ENCODE measurements at places on chromosomes 3 and 15.

DNA sequence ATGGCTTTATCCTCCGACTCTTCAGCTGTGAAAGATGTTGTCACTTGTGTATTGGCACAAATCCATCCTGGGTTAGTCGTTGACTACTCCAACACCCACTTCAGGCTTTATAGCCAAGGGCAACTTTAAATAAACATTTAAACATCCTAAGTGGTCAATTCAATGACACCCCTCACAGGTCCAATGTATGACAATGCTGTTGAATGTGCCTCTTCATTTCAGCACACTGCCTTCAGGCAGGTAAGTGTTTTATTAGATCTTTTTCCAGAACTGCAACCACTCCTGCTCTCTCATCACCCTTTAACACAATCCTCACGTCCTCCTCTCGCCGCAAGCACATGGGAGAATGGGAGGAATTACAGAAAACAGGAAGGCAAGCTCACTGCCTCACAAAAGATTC is 30.3 kb downstream of the IL12A start:
- no peak for DNase-seq

DNA sequence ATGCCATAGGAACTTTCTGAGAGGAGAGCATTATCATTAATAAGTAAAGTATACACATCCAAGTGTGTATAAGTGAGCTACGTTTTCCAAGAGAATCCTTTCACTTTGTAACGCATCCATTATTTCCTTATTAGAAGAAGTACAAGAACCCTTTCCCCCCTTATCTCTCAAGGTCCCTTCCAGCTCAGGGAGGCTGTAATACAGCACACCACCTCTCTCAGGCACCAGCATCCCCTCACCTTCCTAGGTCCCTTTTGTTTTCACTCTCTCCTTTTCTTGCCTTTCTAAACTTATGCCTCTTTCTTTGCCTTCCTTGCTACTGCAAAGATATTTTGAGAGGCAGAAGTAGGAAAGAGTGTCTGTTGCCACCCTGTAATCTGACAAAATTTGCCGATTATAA is 446.0 kb downstream of the GRM7 start:
- no peak for DNase-seq

GRCh38 chr15:58724466-58724865 is 25.0 kb downstream of the ADAM10 start:
- DNase-seq = no peak

DNA sequence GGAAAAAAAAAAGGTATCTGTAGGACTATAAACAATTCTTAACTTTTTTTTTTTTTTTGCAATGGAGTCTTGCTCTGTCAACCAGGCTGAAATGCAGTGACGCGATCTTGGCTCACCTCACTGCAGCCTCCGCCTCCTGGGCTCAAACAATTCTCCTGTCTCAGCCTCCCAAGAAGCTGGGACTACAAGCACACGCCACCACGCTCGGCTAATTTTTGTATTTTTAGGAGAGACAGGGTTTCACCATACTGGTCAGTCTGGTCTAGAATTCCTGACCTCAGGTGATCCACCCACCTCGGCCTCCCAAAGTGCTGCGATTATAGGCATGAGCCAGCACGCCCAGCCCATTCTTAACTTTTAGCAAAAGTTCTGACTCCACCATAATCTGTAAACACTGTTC is 50.5 kb downstream of the TRPM7 start:
- no peak for DNase-seq

GRCh38 chr3:129031476-129032215 is 28.9 kb upstream of the GP9 start:
- no peak for DNase-seq

- no peak for DNase-seq
These were observed 33.5 kb downstream of the CHAC1 start for GRCh38 chr15:40986820-40987219.

DNA sequence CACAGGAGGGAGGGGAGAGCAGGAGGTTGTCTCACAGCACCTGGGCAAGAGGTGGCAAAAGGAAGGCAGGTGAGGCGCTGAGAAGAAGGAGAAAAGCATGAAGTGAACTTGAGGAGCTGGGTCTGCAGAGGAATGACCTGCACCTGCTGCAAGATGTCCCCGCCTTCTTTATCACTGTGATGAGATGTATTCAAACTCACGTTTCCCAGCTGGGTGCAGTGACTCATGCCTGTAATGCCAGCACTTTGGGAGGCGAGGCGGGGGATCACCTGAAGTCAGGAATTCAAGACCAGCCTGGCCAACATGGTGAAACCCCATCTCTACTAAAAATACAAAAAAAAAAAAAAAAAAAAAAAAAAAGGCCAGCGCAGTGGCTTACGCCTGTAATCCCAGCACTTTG is 22.2 kb upstream of the ZNF710 start:
- DNase-seq = no peak

DNA sequence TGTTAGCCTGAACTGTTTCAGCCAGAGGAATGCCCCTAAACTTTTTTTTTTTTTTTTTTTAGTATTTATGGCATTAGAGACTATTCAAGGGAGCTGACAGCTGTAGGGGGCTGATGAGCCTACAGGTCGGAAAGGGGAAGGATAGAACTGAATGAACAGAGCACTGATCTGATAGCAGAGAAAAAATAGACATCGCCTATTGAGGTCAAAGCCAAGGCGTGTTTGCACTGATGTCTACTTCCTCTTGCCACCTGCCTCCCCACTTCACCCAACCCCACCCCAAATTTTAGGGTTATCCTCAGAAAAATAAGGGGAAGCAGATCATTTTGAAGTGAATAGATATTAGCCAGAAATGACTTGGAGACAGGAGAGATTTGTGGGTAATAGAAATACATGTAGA is 3.0 kb upstream of the ZMAT3 start:
- DNase-seq = no peak

DNA sequence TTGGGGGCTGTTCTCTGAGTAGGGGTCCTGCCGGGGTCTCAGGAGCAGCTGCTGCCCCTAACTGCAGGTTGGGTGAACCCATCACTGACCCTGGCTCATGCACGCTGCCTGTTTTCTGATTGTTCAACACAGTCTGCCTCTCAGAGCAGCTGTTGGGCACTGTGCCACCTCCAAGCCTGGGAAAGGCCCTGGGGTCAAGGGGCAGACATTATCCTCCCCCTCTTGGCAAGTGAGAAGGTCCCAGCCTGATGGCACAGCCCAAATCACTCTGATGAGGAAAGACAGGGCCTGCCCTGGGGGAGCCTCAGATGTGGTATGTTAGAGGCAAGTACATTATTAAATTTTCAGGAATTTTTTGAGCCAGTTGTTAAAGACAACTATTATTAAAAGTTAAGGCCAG is 14.1 kb upstream of the GNAT1 start:
- no peak for DNase-seq

- DNase-seq = no peak
These were observed 35.9 kb upstream of the PTPN23 start for GRCh38 chr3:47344971-47345370.

GRCh38 chr15:45133561-45133920 is 3.7 kb downstream of the DUOX1 start:
- no peak for DNase-seq

DNA sequence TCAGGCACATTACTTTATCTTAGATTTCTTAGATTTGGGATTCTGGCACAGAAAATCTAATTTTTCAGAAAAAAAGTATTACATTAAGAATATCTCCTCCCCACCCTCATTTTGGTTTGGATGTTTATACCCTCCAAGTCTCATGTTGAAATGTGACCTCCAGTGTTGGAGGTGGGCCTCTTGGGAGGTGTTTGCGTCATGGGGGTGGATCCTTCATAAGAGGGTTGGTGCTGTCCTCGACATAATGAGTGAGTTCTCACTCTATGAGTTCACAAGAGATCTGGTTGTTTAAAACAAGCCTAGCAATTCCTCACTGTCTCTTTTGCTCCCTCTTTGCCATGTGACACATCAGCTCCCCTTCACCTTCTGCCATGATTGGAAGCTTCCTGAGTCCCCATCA is 45.6 kb upstream of the WWTR1 start:
- DNase-seq = no peak

DNA sequence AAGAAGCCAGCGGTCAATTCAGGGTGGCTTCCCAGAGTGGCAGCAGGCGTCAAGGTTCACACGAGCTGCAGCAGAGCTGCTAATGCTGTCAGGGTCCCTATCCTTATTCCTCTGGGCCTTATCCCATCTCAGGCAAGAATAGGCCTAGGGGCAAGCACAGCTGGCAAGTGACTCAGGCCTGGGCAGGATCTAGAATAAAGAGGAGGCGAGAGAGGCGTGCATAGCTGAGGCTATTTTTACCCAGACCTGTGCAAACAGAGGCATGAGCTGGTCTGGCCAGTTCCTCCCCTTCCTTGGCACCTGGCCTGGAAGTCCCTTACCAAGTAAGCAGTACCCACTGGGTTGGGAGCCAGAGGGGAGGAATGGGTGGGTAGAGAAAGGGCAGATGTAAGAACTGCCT is 12.2 kb upstream of the VIPR1 start:
- no peak for DNase-seq

DNA sequence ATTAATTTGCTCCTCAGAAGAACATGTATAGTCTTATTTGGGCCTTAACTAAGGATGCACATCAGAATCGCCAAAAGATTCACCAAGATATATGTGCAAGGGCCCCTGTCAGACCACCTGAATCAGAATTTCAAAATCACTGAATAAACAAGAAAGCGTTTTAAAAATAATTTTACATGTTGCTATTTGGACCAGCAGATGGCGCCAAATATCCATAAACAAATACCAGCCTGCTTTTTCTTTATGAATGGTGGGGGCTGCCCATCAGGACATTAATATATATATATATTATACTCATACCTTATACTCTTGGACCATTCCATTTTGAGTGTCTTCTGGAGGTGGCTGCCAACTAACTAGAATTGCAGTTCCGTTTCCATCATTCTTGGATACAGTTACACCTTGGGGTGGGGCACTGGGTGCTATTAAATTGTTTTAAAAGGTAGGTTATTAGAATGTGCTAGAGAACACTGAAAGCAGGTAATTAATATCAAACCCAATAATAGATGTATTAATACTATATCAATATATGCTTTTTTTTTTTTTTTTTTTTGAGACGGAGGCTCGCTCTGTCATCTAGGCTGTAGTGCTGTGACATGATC is 1108.3 kb downstream of the ROBO1 start:
- DNase-seq = no peak

- no peak for DNase-seq
These were observed 24.9 kb upstream of the DNAAF4 start for GRCh38 chr15:55532944-55533343.

DNA sequence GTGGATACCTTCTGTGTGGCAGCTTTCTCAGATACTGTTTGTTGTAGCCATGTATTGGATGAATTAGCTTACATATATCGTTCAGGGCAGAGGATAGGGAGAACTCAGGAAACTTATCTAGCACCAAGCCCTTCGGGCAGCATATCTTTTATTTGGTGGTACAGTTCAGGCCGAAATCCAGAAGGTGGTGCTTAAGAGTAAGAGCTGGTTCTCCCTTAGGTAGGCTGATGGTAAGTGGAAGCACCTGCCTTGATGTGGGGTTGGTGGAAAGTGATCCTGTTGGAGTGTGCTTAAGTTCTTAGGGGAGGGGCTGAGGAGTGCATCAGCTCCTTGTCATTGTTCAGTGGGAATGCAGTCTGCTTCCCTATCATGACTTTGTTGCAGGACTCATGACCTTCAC is 187.5 kb downstream of the DOCK3 start:
- no peak for DNase-seq

Measured in activated CD4-positive, alpha-beta T cell treated with anti-CD3 and anti-CD28 coated beads for 24 hours (primary cell).